ENCODE measurements at places on chromosomes 6 and 20.

- peak; percentile 56 for DNase-seq
Measured at GRCh38 chr20:62977613-62978560, 25.4 kb downstream of the SLC17A9 start.

- DNase-seq: peak; percentile 4
Measured at GRCh38 chr20:16580147-16580546, 6.9 kb upstream of the KIF16B start.

DNA sequence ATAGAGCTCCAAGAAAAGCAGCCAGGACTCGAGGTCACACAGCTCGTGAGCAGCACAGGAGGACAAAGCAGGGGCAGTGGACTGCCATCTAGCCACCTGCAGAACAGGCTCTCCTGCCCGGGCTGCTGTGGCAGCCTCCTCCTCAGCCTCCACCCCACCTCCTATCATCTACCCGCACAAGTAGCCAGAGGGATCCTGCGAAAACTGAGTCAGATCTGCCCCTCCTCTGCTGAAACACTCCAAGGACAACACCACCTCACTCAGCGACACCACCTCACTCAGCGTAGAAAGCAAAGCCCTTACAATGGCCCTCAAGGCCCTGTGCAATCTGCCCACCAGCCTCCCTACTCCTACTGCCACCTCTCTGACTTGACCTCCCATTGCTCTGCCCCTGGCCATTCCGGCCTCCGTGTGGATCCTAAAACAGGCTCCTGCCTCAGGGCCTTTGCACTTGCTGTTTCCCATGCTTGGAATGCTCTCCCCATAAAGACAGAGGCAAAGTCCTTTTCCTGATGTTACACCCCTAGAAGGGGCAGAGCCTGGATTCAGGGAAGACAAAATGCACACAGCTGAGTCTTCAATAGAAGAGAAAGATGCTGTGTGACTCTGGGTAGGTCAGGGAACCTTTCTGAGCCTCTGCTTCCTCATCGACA, 19.3 kb downstream of the PREX1 start:
- DNase-seq: no peak

- DNase-seq: no peak
Measured at GRCh38 chr6:53476964-53477363, 67.9 kb downstream of the GCLC start.

- DNase-seq: peak; percentile 47
Measured at GRCh38 chr20:17680836-17681725, 961 bp downstream of the RRBP1 start.

GRCh38 chr20:20206788-20207187, 154.5 kb downstream of the CFAP61 start:
- no peak for DNase-seq

GRCh38 chr6:167703347-167703746, 123.4 kb upstream of the AFDN start:
- no peak for DNase-seq

DNA sequence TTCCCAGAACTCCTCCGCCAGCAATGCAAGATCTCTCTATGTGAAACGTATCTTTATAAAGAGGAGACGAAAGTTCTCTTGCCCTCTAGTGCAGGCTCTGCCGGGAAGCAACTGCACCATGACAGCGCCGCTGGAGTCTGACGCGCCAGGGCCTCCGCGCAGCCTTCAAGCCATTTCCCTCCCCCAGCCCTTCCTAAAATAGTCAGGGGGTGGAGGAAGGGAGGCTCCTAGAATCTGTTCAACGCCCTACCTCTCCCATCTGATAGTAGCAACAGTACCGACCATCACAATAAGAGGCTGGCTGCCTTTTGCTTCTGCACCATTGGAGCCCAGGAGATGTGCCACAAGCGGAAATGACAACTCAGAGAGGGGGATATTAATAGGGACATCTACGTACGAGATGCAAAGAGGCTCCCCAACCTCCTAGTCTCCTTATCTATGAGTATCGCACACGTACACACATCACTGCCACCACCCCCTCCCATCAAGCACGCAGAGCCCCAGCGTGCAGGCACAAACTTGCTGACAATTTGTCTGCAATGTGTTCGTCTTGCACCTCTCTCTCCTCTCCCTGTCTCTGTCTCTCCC, 1.0 kb downstream of the SYNE1 start:
- DNase-seq: no peak

- peak; percentile 40 for DNase-seq
Measured at GRCh38 chr6:4606821-4607704, 169.1 kb upstream of the CDYL start.

GRCh38 chr6:117326396-117326795, 61.0 kb downstream of the VGLL2 start:
- no peak for DNase-seq

DNA sequence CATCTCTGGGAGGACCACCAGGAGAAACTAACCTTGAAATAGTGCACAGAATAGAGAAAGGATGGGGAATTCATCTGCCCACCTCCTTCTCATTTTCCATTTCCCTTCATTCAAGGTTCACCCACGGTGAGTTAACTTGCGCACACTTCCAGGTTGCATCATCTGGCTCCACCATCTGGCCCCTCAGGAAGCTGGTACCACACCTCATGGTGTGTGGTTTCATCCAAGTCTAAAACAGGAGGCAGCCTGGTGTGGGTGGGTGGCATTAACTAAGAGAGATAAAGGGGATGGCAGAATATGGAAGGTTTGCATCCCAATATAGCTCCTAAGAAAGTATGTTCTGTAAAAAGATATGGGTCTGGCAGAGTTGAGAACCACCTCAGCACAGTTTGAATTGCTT, 3.8 kb downstream of the ZNF334 start:
- DNase-seq: no peak

- no peak for DNase-seq
Measured at GRCh38 chr20:52824494-52825216, 147.5 kb upstream of the TSHZ2 start.

- no peak for DNase-seq
Measured at GRCh38 chr20:38970302-38970701, 8.2 kb downstream of the DHX35 start.

- DNase-seq: no peak
Measured at GRCh38 chr6:24529985-24530384, 35.2 kb downstream of the ALDH5A1 start.
